ENCODE measurements at places on chromosomes 2 and 18.

DNA sequence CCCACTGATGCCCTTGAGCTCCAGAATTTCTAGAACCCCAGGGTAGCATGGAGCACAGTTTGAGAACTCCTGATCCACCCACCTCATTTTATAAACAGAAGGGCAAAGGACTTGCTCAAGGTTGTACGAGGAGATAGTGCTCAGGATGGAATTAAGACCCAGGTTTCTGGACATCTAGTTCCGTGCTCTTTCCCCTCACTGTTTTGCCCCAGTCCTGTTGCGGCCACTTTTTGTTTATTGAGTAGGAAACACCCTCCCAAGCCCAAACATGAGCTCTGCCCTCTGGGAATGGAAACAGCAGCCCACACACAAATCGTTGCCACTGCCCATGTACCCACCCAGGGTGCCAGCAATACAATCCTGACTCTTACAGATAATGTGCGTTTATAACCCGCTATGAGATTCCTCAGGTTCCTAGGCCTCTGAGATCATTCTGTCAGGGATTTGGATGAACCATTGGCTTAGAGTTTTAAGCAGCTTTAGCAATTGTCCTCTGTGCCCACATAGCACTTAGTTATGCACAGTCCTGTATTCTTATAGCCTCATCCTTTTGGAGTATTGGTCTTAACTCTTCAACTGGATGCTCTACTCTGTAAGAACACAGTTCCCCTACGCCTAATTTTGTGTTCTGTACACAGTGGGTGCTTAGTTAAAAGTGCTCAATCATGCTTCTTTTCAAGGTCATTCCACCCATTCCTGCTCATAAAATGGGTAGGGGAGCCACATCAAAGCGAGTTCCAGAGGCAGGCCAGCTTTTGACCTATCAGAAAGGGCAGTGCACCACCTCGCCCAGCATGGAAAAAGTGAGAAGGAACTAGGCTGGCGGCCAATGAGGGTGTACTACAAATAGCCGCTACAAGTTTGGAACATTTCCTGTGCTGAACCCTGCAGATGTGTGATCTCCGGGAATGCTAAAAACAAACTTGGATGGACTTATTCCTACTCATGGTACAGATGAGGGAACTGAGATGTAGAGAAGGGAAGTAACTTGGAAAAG lies 60.3 kb upstream of the IGFBP2 start:
- no peak for DNase-seq

DNA sequence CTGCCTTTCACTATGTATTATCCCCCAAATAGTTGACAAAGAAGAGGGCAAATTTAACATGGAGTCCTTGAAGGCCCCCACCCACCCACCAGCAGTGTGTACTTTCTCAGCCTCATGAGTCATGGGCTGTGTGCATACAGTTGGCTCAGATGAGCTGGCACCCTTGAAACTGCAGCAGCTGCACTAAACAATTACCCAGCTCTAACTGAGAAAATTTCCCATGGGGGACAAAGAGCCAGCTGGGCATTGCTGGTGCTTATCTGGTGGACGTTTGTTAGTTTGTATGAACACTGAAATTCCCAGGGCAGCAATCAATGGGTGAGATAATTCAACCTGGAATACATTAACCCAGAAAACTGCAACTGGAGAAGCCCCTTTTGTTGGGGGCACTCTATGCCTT lies 131.7 kb downstream of the GCA start:
- DNase-seq = peak; percentile 36

GRCh38 chr2:210421916-210422315 lies 54.6 kb downstream of the LANCL1 start:
- peak; percentile 93 for DNase-seq

- no peak for DNase-seq
Measured at GRCh38 chr2:112634874-112635157, 10.9 kb upstream of the SLC20A1 start.

- peak; percentile 22 for DNase-seq
Measured at GRCh38 chr2:8412082-8412481, 269.8 kb upstream of the ID2 start.

- peak; percentile 30 for DNase-seq
Measured at GRCh38 chr2:12176623-12177454, 430.4 kb downstream of the LPIN1 start.

GRCh38 chr18:23453680-23454058 lies 582 bp downstream of the RIOK3 start:
- peak; percentile 87 for DNase-seq

DNA sequence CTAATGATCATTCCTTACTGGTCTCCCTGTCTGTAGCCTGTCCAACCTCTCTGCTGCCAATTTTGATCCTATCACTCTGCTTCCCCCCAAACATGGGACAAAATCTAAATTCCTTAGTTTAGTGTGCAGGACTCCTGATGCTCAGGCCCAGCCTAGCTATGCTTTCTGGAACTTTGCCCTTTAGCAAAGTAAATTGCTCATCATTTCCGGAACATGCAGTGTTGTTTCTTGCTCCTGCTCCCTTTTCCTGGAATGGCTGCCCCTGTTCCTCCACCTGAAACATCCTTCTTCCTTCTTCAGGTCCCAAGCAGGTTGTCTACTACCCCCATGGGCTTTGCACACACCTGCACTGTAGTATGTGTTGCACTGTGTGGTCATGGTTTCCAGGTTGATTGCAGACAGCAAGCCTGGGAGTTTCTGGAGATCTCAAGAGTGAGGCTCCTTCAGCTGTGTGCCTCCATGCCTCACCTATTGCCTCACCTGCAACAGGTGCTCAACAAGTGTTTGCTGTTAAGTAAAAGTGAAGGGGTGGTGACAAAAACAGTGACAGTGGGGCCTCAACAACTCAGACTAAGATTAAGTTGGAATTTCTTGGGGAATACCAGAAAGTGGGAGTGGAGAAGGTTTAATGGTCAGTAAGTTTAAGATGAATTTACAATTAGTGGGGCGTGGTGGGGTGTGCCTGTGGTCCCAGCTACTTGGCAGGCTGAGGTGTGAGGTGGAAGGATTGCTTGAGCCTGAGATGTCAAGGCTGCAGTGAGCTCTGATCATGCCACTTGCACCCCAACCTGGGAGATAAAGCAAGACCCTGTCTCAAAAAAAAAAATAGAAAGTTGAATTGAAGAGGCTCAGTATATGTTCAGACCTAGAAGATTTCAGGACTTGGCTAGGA lies 120.0 kb downstream of the DNAH6 start:
- DNase-seq = no peak

- peak; percentile 84 for DNase-seq
Measured at GRCh38 chr18:35095983-35096676, 54.9 kb downstream of the MAPRE2 start.

- no peak for DNase-seq
Measured at GRCh38 chr2:24850944-24851343, 57.7 kb downstream of the CENPO start.

- no peak for DNase-seq
Measured at GRCh38 chr2:180876506-180876905, 103.9 kb upstream of the UBE2E3 start.

DNA sequence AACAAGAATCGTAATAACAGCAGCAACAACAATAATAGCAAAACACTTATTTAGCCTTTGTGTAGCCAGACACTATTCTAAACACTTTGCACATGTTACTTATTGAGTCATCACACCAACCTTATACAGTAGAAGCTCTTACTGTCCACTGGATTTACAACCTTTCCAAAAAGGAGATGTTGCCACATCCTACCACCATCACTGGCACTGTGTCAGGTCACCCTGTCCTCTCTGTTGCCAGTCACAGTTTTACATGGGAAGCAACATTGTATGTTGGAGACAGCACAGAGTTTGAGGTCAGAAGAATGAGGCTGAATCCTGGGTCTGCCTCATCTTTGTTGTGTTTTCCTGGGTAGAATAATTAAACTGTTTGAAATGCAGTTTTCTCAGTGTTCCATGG lies 201.4 kb upstream of the EPAS1 start:
- no peak for DNase-seq

- DNase-seq = no peak
Measured at GRCh38 chr2:117801826-117802225, 12.7 kb upstream of the DDX18 start.

DNA sequence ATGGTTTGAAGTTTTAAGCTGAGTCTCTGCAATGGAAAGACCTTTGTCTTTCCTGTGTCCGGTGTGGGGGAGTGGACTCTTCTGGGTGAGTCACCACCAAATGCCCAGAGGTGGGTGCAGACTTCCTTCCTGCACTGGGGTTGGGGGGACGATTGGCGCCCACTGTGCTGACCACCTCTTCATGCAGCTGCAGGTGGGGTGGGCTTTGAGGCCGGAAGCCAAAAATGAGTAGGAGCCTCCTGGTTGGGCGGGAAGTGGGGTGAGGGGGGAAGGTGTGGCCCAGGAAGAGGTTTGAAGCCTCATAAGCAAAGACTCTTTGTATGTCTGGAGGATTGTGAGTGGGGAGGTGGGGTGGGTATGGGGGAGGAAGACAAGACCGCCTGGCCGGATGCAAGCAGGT lies 27.6 kb downstream of the PAX8 start:
- no peak for DNase-seq

GRCh38 chr18:34023471-34023870 lies 201.2 kb downstream of the NOL4 start:
- DNase-seq = no peak

- DNase-seq = peak; percentile 50
Measured at GRCh38 chr2:178072383-178073301, at the start of gene PDE11A. TSS of gene PDE11A (minus strand) at chr2:178072777. CDS start at chr2:178072437, 340 bp downstream.

DNA sequence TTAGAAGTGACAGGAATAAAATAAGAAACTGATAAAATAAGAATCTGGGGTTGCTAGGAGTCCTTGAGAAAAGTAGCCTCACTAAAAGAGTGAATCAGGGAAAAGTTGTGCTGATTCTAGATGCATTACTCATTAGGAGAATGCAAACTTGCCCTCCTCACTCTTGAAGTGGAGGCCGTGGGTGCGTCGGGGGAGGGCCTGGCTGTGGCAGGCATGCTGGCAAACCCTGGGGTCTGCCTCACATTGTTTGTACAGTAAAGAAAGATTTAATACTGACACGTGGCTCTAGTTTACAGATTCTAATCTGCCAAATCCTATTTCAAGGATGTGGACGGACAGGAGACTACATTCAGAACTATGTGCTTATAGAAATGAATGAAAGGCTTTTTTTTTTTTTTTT lies 41.9 kb downstream of the TANC1 start:
- peak; percentile 90 for DNase-seq

DNA sequence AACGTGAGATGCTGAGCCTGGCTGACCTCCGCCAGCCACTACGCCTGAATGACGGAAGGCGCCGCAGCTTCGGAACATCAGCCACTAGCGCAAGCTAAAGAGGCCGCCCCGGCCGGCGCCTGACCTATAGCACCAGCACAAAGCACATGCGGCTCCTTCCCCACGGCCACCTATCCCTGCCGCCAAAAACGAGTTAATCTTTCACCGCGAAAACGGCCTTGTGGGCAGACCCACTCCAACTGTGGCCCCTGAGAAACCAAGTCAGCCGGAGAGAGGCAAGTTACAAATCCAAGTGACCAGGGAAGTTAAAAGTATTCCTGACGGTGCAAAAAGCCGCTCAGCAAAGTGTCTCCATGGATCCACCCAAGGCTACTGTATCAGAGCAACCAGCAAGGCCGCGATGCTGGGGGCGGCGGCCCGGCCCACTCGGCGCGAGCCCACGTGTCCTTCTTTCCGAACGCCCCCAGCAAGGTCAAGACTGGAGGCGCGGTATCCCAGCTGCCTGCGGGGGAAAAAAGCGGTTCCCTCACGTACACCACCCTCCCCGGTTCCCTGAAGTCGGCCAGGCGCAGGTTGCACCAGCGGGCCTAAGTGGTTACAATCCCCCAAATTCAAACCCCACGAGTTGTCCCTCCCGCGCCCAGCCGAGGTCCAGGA lies 575 bp downstream of the HSPD1 start:
- DNase-seq = peak; percentile 48

DNA sequence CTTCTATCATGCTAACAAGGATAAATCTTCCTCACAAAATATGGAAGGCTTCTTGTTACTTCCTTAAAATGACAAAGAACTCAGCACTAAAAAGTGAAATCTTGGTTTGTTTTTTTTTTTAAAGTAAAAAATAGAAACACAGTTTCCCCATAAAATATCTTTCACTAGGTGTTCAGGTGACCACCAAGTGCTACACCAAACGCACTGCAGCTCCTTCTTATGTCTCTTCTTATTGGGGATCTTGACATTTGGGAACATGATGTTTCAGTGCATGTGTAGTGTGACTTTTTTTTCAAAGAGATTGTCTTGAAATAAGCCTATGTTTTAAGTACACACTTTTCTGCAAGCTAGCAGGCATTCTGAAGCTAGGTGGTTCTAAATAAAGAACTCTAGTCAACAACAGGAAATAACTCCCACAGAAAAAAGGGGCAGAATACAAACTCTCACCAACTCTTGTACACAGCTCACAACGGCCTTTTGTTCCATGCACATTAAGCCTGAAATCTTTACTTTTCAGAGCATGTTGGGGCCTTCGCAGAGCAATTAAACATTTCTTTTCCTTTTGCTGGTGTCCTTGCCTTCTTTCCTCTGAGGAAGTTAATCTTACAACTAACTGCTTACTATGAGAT lies 13.2 kb upstream of the SERTAD2 start:
- DNase-seq = no peak

- DNase-seq = peak; percentile 23
Measured at GRCh38 chr2:70627211-70627898, 73.7 kb upstream of the TGFA start.

- no peak for DNase-seq
Measured at GRCh38 chr18:45253056-45253565, 362.2 kb upstream of the SLC14A2 start.

GRCh38 chr2:217066510-217067270 lies 206.8 kb upstream of the TNP1 start:
- no peak for DNase-seq

- DNase-seq = no peak
Measured at GRCh38 chr18:69002233-69002632, 204.4 kb downstream of the CCDC102B start.

DNA sequence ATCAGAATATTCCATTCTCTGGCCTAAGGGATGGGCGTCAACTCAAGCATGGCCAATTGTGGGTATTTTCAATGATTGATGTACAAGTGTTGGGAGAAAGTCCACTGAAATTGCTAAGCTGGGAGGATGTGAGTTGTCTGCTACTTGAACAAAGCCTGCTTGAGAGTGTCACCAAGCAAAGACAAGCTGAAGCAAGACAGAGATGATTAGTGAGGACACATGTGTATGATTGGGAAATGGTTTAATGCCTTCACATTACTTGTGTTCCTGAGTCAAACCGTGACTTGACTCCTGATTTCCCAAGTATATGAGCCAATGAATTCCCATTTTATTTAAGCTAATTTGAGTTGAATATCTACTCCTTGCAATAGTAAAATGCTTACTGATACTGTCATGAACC lies 23.7 kb upstream of the NRP2 start:
- no peak for DNase-seq

All from amniotic epithelial cell (primary cell).